Myocyte (in vitro differentiated cells): ENCODE measurements at places on chromosomes 13 and 19.

GRCh38 chr13:72218966-72219365, 352.0 kb upstream of the DACH1 start:
- no peak for DNase-seq

GRCh38 chr19:54470991-54471782, 1.9 kb downstream of the CDC42EP5 start:
- peak; percentile 22 for DNase-seq

- no peak for DNase-seq
Observed at GRCh38 chr19:39196320-39196719, 444 bp upstream of the NCCRP1 start.

GRCh38 chr19:17391371-17392151, 2.4 kb downstream of the CCDC194 start:
- peak; percentile 38 for DNase-seq

GRCh38 chr13:102139626-102140025, 262.2 kb downstream of the FGF14 start:
- no peak for DNase-seq
